ENCODE measurements at places on chromosomes 1 and 21.

DNA sequence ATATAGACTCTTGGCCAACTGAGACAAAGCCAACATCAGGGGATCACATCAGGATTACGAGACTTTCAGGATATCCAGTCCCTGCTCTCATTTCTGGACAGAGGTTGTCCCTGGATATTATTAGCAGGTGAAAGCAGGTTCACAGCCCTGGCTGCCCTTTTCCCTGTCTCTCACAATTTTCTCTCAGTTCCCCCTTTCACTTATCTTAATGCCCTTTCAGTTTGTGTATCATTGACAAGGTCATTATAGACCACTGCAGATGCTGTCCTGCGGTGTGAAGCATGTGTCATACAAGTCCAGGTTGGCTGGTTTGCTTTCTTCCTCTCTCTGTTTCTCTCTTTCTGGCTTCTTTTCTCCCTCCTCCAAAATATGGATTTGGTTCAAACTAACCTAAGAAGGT is 2.1 kb upstream of the KLHDC9 start:
- no peak for DNase-seq

GRCh38 chr1:28370239-28371009 is 884 bp downstream of the PHACTR4 start:
- DNase-seq, result no peak

GRCh38 chr1:11985851-11986250 is 5.6 kb downstream of the MFN2 start:
- no peak for DNase-seq

GRCh38 chr1:173451981-173452380 is 25.2 kb upstream of the PRDX6 start:
- DNase-seq, result no peak

GRCh38 chr1:154324241-154324640 is 1.1 kb upstream of the ATP8B2 start:
- DNase-seq, result no peak

DNA sequence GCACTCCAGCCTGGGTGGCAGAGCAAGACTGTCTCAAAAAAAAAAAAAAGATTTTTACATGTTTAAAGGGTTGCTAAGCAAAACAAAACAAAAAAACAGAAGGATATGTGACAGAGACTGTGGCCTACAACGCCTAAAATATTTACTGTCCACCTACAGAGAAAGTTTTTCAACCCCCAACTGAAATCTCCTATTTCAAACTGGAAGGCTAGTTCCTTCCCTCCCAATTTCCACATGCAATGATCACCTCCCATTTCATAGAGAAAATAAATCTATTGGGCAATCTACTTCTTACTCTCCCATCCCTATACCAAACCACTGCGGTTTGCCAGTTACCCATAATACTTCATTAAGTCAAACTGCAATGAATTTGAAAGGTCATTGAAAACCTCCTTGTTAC is 74.2 kb downstream of the ST3GAL3 start:
- no peak for DNase-seq
